Inflammatory macrophage treated with lipopolysaccharide for 4 hours (primary cell): ENCODE measurements at places on chromosomes 12 and 14.

DNA sequence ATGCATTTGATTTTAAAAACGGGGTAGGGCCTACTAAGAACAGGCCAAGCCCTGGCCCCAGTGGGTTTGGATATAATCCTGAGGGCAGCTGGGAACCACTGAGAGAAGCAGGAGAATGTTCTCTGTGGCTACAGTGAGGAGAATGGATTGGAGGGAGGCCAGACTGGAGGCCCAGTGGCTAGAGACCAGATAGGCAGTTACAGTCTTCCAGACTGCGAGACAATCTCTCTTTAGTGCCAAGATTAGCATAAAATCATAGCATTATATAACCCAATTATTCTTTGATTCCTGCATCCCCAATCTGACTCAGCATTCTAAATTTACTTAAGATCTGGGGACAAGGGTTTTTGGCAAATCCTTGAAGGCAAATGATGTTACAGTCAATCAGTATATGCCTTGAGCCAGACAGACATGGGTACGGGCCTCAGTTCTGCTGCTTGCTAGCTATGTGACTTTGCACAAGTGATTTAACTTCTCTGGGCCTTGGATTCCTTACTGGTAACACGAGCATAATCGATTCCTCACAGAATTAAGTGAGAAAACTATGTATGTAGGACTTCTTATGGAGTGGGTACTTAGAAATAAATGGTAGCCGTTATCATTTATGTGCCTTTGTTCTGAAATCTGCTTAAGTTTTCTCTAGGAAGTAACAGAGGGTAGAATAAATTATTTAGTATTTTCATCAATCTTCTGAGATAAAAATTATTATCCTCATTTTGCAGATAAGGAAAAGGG, 18.3 kb downstream of the NINJ2 start:
- no peak for DNase-seq

DNA sequence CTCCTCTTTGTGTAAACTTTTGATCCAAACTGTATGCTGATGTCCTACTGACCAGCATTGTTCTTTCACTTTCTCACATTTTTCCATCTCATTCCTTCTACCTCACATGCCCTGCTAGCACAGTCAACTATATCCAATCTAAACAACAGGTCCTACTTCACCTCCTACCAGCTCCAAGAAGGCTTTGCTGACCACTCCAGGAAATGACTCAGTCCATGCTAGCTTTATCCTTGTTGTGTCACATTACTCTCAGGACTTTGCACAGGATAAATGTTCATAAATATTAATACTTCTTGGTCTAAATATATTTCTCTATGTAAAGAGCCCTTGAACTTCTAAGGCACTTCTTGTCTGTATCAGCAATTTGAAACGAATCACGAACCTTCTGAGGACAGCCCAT, 64.9 kb upstream of the PCED1B start:
- peak; percentile 6 for DNase-seq

GRCh38 chr12:94819011-94819410, 168.7 kb upstream of the TMCC3 start:
- no peak for DNase-seq

- DNase-seq, result no peak
Measured at GRCh38 chr14:43735932-43736331, 771.2 kb downstream of the FSCB start.

GRCh38 chr12:52363111-52363679, 4.1 kb downstream of the KRT85 start:
- no peak for DNase-seq

DNA sequence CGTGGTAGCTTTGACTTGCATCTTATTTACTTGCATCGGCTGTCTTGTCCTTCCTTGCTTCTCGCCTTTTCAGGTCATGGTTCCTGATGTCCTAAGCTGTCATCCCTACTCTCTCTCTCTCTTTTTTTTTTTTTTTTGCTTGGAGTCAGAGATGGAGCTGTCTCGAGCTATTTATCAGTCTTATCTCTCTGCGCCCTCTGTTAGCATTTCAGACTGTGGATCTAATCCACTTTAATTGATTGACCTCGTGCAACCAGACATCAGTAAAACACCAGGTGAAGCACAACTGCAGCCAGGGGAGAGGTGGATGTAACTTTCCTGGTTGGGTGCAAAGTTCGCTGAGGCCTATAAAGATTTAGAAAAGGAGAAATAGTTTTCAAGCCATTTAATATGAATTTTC, 554.8 kb downstream of the DIO2 start:
- no peak for DNase-seq

GRCh38 chr14:101878822-101879528, 85.4 kb upstream of the DYNC1H1 start:
- no peak for DNase-seq

DNA sequence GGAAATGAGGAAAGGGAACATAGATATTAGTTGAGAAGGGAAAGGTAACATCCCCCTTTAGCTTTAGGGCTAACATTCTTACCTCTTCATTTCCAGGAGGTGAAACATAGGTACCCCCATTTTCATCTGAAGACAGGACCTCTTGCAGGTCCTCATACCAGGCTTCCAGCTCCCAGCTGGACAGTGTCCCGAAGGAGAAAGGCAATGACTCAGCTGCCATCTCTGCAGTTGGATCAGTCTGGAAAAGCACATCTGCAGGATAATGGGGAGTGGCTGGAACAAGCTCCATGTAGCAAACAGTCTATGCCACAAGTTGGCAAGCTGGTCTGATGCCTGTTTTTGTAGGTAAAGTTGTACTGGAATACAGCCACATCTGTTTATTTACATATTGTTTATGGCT, 3.1 kb downstream of the DDIT3 start:
- DNase-seq, result no peak

GRCh38 chr14:68814238-68814538, 21.3 kb upstream of the ZFP36L1 start:
- no peak for DNase-seq

DNA sequence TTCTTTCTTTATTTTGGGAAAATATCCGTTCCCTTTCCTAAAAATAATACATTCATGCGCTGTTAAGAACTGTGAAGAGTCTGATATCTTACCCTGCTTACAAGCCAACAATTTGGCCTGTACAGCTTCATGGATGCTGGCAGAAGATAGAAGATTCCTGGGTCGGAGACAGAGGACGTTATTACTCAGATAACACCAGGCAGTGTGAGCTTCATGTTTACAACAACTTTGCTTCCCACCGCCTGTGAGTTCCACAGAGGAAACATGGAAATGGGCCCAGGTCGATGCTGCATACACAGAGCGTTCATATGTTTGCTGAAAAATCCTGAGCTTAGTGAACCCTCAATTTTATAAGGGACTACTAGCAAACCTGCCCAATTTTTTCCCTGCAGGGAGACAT, 705.6 kb upstream of the SEL1L start:
- DNase-seq, result no peak

- DNase-seq, result peak; percentile 49
Measured at GRCh38 chr12:93758801-93759373, 81.7 kb downstream of the CRADD start.

- no peak for DNase-seq
Measured at GRCh38 chr14:105490267-105490571, 827 bp upstream of the TEDC1 start.

DNA sequence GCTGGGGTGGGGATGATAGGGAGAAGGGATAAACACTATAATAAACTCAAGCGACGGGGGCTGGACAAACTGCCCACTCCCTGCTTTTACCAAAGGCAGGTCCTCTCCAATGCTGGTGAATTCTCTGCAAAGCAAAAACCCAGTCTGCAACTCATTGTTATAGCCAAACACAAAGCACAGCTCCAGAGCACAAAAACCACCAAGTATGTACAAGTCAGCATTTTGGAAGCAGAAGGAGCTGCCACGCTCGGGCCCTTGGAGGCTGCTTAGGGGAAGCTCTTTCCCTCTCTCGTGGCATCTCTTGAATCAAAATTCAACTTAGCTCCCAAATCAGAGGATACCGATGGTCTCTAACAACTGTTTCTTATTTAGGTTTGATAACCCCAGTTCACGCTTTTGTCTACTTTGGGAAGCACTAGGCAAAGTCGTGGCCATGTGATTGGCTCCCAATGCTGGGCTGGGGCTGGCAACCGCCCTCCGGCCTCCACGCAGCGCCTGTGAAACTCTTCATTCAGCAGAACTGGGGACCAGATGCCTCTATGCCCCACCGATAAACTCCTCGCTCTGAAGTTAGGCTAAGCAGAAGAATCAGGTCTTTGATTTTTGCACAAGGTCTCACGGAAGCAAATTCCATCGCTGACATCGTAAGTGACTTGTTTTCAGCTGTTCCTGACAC, 158.5 kb upstream of the FOXN3 start:
- no peak for DNase-seq

- no peak for DNase-seq
Measured at GRCh38 chr12:12460935-12461922, 101.4 kb downstream of the DUSP16 start.

- no peak for DNase-seq
Measured at GRCh38 chr14:31592631-31593030, 31.4 kb downstream of the NUBPL start.

- peak; percentile 50 for DNase-seq
Measured at GRCh38 chr12:81644503-81644902, 114.6 kb downstream of the PPFIA2 start.

DNA sequence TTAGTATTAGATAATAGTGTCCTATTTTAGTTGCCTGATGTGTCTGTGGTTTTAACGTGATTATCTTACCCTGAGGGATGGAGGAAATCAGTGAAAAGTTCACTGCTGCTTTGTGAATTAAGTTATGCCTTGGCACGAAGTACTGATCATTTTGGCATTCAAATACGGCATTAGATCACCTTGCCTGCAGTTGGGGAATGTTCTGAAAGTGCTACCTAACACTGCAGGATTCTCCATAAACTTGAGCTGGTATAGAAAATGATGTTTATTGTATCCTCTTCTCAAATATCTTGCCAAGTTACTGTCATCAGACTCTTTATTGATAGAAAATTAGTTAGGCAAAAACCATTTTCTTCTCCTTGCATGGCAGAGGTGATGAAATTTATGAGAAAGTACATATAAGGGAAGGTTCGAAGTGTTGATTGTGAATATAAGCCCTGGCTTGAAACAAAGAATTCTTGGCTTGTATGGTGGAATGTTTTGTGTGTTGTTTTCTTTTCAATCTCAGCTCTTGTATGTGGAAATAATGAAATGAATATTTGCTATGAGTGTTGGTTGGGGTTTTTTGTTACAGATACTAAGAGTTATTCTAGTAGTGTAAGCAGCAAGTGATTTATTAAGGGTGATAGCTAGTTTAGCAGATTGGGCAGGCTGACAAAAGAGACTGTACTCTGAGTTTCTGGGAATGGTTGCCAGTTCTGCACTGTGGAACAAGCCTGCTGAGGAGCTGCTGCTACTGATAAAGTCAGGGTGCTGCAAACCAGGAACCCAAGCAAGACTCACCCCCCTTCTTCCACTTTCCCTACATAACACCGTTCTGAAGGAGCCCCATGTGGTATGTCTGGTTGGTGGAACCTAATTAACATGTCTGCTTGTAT, 448.3 kb downstream of the PCNX1 start:
- no peak for DNase-seq

DNA sequence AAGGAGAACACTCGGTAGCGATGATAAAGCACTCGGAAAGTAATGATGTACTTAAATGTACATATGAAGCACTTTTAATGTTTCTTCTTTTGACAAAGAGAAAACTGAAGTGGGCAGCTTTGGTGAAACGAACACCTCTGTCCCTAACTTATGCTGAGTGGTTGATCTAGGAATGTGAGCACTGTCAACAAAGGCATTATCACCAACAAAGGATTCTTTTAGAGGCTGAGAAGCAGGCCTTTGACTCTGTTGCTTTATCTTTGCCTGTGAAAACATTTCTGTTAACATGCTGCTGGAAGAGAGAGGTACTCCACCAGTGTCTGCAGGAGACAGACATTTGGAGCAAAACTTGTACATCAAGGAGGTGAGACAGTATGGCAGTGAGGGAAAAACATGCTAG, 103.2 kb upstream of the VRK1 start:
- no peak for DNase-seq

DNA sequence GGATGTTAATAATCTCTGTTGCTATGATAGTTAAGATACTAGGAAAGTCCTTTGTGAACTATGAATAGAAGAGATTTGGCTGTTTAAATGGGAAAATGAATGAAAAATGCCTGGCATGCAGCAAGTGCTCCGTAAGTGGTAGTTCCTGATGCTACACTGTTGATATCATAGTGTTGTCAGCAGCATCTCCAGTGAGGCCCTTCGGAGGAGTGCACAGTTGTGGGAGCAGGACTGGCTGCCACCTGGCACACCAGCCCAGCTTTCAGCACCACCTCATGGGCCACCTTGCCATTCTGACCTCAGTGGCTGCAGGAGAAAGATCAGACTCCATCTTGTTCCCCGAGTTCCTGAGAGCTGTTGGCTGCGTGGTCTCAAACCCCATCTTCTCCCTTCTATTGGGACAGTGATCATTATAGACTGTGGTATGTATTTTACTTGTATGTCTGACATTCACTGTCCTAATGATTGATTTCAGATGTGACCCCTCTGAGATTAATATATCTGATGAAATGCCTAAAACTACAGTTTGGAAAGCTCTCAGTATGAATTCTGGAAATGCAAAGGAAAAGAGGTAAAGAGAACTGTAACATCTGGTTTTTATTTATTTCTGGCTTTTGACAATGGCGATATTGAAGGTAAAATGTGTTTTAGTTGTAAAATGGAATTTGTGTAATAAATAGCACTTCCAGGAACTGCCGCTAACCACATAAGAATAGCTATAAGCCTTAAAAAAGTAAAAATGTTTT, 80.9 kb downstream of the SLC4A8 start:
- DNase-seq, result no peak

- DNase-seq, result no peak
Measured at GRCh38 chr12:52249511-52250047, 16.5 kb downstream of the KRT7 start.

DNA sequence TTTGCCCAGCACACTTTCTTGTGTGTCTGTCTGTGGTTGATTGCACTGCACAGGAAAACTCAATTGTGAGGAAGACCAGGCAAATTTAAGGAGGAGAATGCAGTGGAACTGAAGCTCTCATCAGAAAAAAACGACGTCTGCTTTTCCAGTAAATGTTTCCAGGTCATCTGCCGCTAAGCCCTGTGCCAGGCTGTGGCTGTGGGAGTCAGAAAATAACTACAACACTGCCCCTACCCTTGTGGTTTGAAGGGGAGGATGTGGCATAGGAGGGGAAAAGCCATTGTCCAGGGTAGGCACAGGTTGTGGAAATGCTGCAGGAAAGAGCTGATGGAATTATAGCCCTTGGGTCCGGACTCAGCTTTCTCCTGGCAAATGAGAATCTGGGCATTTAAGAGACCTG, 259.7 kb upstream of the TMEM132C start:
- DNase-seq, result no peak

GRCh38 chr14:48435221-48435620, 759.8 kb upstream of the MDGA2 start:
- no peak for DNase-seq

- peak; percentile 94 for DNase-seq
Measured at GRCh38 chr12:53381731-53382630, 2.0 kb downstream of the SP1 start.

DNA sequence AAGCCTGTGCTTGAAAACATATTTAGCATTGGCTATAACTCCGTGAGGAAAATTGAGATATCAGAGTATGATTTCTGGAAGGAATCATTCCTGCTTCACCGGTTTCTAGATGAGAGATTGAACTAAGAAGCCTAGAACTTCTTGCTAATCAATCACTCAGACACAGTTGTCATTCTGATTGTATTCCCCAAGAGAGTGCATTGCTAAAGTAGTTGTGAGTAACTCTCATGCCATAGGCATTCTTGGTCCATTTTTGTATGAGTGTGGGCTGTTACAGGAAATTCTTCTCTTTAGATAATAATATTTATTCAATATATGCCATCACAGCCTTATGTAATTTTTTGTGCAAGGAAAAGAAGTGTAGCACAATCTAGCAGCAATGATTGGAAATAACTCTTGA, 893.3 kb upstream of the MDGA2 start:
- DNase-seq, result no peak
